Activated CD4-positive, alpha-beta T cell treated with anti-CD3 and anti-CD28 coated beads, Interleukin-2, amount 50 U/mL, for 4 hours (primary cell): ENCODE measurements at places on chromosomes 3 and 15.

GRCh38 chr3:196336319-196337145 is 1.7 kb downstream of the TM4SF19 start:
- no peak for DNase-seq

GRCh38 chr3:129567176-129567705 is 24.3 kb downstream of the H1-8 start:
- no peak for DNase-seq

DNA sequence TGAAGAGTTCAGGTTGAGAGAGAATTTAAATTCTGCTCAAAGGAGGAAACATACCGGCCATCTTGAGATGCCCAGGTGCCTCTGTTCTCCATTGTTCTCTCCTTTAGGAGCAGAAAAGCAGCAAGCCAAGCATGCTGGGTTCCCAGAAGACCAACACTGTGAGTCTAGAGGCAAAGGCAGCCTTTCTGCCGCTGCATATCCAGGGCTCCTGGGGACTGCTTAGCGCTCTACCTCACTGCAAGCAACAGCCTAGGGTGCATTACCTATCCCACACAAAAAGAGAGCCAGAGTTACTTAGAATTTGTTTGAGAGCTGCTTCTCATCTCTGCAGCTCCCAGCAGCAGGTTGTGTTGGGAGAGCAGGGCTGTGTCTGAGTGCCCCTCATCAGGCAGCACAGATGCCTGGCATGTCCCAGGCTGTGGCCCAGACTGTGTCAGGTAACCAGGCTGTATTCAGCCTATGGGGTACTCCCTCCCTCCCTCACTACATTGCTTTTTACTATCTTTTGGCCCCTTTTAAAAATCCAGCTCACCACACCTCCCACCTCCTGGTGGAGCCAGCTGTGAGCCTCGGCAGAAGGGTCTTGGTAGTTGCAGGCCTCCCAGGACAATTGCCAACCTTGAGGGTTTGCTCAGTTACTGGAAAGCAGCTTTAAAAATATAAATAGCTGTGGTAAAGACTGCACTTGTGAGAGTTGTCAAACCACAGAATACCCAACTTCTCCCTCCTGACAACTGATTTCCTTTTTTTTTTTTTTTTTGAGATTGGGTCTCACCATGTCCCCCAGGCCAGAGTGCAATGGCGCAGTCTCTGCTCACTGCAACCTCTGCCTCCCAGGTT is 30.2 kb downstream of the BCL2L10 start:
- DNase-seq: no peak

GRCh38 chr15:42146551-42147430 is 9.6 kb downstream of the PLA2G4F start:
- no peak for DNase-seq

- DNase-seq: no peak
Measured at GRCh38 chr3:156264771-156265170, 144.4 kb downstream of the KCNAB1 start.

DNA sequence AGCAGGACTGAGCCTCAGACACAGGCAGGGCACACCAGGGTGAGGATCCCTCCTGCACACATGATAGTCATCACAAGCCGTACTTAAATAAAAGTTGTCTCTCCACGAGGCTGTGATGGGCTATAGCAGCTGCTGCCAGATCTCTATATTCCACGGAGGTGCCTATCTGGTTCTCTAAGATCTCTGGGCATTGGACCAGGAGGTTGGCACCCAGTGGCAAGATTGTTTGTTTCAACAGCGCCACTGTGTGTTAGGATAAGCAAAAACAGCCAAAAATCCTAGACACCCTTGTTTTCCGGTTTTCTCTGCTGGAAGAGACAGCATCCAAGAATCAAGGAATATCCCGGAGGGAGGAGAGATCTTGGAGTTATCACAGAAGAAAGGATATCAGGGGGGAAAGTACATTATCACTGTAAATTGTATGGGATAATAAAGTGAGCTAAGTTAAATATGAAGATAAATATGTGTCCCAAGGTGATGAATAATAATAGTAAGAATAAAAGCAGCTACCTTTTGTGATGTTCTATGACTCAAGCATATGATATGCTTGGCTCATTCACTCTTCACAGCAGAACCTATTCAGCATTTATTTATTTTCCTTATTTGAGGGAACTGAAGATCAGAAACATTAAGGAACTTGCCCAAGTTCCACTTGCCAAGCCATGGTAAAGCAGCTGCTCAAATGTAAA is 90.6 kb upstream of the AKAP13 start:
- DNase-seq: no peak

DNA sequence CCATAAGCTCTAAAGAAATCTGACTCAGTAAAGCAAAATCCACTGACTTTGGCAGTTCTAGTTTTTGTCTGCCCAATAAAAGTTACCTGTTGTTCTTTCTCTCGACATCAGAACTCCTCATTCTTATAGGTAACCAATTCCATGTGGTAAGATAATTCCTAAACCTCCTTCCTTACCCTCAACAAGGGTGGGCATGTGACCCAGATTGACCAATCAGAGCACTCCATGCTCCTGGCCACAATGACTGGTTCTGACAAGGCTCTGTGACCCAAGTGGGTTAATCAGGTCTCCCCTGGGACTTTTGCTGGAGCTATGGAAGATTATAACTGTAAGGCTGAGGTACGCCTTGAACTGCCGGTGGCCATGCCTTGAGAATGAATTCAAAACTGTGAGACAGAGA is 31.7 kb downstream of the LINS1 start:
- no peak for DNase-seq

DNA sequence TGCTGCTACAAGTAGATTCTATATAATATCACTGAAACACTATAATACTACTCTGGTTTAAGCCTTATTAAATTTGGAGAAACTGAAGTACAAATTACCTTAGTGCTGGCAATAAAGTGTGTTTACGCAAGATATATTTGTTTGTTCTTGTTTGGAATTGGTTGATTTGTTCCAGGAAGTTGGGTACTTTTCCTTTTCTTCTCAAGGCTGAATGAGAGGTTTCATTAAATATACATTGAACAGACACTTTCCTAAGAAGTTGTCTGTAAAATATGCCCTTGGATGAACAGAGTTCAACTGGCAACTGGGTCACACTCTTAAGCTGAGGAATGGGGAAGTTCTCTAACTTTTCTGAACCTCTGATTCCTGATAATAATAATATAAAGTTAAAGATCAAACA is 542.1 kb upstream of the NAALADL2 start:
- DNase-seq: no peak

GRCh38 chr3:87313641-87314040 is 37.3 kb upstream of the POU1F1 start:
- DNase-seq: no peak

DNA sequence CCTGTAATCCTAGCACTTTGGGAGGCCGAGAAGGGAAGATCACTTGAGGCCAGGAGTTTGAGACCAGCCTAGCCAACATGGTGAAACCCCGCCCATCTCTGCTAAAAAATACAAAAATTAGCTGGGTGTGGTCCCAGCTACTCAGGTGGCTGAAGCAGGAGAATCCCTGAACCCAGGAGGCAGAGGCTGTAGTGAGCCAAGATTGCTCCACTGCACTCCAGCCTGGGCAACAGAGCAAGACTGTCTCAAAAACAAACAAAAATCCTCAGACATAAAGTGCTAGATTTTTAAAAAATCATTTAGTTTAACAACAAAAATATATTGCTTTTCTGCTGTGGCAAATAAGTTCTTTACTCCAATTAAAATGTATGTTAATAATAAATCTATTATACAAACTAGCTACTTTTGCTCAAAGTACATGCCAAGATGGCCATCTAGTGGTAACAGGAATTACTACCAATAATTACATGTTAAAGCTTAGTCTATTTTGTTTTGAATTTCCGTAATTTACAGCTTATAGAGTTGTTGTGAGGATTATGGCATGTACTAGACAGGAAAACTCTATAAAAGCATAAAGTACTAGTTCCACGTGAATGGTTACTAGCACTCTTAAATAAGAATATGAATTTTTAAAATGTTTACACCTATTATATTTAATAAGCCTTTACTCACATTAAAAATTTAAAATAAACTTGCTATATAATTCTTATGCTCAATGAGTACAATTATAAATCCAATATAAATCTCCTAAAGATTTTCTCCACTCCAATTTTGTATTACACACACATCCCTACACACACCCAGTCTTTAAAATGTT is 39.0 kb downstream of the GABPB1 start:
- DNase-seq: no peak

DNA sequence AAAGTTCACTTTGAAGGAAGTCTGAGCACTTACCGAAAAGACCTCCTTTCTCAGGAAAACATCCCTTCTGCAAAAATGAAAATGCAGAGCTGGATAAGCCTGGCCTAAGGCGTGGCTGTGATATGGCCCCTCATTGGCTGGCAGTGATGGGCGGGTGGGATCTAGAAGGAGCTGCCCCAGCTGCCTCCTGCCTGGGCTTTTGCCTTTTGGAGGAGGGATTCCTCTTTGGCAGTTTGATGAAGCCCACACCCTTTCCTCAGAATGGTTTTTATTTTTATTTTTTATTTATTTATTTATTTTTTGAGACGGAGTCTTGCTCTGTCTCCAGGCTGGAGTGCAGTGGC is 4.0 kb upstream of the DZIP1L start:
- no peak for DNase-seq

DNA sequence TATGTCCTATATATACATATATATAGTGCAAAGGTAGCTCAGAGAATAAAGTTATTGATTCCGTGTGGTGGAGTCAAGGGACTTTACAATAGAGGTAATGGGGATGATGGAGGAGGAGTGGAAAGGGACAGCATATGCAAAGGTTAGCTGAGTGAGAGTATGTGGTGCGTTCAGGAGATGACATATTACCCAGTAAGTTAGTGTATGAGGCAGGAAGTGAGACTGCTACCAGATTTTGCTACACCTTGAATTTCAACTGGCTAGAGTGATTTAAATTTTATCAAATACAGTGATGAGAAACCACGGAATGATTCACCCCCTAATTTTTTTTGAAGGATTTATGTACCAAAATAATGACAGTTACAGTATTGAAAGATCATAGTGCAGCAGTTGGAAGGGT is 2.8 kb downstream of the ACTL6A start:
- DNase-seq: no peak

DNA sequence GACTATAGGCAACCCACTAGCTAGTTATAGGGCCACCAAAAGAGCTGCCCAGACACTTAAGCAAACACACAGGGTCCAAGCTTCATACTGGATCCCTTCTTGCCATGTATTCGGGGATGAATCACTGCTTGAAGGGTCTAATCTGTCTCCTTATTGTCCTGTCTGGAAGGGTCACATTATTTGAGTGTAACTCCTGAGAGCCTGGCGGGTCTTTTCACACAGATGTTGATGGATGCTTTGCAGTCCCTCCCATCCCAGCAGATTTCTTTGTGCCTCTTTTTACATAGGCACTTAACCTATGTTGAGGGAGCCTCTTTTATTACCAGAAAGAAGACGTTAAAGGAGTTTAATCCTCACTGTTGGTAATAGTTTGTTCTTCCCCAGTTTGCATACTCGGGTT is 56.6 kb downstream of the BBX start:
- no peak for DNase-seq

GRCh38 chr3:42827654-42828053 is 18.4 kb downstream of the ACKR2 start:
- no peak for DNase-seq
